ENCODE measurements at places on chromosomes 13 and 19.

DNA sequence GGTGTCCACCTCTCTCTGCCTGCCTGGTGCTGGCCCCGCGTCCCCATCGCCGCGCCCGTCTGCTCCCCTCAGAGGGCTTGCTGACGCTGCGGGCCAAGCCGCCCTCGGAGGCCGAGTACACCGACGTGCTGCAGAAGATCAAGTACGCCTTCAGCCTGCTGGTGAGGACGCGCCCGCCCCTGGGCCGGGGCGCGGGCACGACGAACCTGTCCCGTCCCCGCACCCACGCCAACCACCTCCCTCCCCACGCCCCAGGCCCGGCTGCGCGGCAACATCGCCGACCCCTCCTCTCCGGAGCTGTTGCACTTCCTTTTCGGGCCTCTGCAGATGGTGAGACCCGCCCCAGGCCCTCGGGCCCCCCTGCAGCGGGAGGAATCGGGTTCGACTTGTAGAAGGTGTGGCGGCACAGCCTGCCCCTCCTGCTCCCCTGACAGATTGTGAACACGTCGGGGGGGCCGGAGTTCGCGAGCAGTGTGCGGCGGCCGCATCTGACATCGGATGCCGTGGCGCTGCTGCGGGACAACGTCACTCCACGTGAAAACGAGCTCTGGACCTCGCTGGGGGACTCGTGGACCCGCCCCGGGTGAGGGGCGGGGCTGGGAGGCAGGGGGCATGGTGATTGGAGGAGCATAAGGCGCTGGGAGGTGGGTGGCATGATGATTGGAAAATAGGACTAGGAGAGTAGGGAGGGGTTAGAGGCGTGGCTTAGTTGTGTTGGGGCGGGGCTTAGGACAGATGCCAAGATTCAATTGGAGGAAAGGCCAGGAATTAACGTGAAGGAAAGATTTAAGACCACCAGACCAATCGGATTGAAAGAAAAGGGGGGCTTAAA, 6.6 kb downstream of the EPS8L1 start:
- DNase-seq = no peak

- no peak for DNase-seq
These were observed 47.9 kb upstream of the POMP start for GRCh38 chr13:28610996-28611395.

GRCh38 chr19:15780610-15781418, 6.6 kb upstream of the OR10H5 start:
- DNase-seq = no peak

GRCh38 chr13:95505986-95506385, 46.5 kb upstream of the CLDN10 start:
- DNase-seq = no peak

GRCh38 chr13:22938576-22938975, 242.2 kb upstream of the SGCG start:
- no peak for DNase-seq

GRCh38 chr13:48113756-48114130, 18.8 kb upstream of the MED4 start:
- DNase-seq = no peak

DNA sequence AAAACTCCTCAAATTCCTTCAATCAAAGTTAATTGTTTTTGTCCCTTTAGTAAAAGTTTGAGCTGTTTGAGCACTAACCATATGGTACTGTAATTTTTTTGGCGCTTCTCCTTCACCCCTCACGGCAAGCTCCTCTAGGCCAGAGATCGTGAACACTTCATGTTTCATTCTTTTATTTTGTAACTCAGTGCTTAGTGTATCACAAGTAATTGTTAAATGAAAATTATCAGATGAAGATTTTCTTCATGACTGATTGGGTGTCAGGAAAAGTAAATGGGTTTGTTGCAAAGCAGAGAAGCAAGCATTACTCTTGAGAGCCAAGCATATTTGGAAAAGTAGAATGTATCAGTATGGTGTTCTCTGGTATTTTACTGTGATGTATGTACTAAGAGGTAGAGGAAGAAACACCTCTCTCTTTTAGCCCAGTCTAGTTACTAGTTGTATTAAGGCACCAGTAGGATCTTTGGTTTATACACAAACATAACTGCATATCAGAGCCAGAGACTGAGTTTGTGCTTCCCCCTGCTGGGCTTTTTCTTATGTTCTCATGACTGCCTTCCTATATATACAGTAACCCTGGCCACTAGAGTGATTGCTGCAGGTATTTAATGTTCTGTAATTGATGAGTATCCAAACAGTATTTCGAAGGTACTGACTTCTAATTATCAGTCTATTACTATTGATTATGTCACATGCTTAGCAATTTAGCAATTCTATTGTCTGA, 202.3 kb upstream of the KLHL1 start:
- DNase-seq = no peak

DNA sequence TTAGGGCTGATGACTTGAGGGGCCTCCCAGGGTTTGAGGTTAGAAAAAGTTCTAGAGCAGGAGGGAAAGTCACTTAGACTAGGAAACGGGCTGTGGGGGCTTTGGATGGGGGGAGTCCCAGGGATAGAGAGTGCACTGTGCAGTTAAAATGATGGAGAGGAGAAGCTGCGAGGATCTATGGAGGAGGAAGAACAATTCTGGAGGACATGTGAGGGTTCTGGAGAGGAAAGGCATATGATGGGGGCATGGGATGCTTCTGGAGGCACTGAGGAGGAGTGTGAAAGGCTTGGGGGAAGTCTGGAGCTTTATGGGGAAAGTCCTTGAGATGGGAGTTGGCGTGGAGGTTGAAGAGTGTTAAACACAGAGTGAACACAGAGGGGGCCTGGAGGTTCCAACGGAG, 2.2 kb downstream of the KCNC3 start:
- DNase-seq = no peak

DNA sequence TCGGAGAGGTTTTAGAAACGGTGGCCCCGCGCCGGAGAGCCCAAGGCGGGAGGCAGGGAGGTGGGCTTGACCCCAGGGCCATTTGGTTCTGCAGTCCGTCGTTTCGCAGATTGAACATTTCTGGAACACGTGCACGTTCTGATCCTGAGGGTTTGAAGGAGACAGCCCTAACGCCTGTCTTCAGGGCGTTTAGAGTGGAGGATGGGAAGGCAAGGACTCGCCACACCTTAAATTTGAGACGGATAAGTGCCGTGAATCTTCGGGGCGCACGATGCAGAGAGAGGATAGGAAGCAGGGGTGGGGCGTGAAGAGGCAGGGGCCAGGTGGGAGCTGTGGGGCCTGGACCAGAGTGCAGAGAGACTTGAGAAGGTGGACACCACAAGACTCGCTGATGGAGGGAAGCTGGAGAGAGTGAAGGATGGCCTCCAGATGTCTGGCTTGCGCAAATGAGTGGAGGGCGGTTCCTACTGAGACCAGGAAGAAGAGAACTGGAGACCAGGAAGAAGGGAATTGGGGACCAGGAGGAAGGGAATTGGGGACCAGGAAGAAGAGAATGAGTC, 804 bp upstream of the MIER2 start:
- DNase-seq = no peak

DNA sequence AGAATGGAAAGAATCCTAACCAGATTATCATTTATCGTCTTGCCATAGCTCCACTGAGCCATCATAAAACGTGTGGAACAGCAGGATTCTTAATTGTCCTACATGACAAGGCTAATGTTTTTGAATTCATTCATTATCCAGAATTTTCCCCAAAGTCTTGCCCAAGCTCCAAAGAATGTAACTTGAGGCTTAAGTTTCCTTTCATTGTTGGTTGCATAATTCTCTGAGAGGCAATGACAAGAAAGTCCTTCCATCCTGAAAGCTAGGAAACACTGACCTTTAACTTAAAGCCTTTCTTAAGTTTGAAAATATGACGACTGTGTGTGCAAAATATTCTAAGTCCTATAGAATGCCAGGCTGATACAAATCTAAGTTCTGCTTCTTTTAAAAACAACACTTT, 546.1 kb downstream of the SUCLA2 start:
- no peak for DNase-seq

DNA sequence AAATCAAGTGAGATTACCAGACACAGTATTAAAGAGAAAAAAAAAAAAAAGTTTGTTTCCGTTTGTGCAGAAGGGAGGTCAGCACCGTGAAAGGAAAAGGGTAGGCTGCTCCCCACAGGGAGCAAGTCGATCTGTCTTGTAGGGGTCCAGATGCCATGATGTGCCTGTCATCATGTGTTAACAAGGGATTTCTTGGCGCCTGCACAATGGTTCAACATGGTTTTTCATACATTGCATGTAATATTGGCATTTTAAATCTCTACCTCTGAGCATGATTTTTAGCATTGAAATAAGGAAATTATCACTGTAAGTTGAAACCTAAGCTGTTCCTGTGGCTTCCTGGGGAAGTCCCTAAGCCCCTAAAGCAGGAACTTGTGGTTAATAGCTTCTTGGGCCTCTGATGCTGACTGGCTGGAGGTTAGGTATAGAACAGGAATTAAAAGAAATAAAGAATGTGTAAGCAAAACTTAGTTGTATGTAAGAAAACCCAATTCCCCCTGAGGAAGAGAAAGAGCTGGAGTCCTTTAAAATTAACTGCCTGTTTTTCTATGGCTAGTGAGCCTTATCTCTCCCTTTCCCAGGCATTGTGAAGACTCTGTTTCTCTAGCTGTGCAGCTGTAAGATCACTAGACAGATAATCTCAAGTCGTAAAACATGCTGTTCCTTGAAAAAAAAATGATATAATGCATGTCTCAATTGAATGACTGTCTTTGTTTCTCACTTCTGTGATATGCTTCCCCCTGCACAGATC, 7.4 kb upstream of the FCGBP start:
- no peak for DNase-seq
